ENCODE measurements at places on chromosomes 12 and 14.
A peak's percentile ranks its signal among the peaks of the same experiment; 100 is the strongest.

GRCh38 chr14:22553445-22553844 lies 35.6 kb downstream of the DAD1 start:
- peak; percentile 5 for DNase-seq

GRCh38 chr14:70407621-70408020 lies 9.3 kb downstream of the SYNJ2BP start:
- DNase-seq: no peak

DNA sequence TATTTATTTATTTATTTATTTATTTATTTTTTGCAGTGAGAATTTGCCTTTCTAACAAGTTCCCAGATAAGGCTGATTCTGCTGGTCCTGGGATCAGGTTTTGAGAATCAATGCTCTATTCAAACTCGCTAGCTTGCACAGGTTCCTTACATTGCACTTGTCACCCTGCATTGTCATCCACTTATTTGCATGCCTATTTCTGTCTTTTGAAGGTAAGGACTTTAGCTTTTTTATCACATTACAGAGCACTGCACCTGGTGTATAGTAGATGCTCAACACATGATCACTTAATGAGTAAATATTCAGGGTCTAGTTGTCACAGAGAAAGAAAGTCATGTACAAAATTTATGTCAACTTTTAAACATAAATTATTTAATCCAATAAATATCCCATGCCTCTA lies 219.7 kb upstream of the BTG1 start:
- no peak for DNase-seq

GRCh38 chr14:93395231-93395630 lies 35.5 kb upstream of the UNC79 start:
- no peak for DNase-seq

GRCh38 chr12:80087486-80088213 lies 11.7 kb upstream of the OTOGL start:
- DNase-seq: no peak

- peak; percentile 28 for DNase-seq
Observed at GRCh38 chr14:100237735-100238418, 1.1 kb upstream of the YY1 start.

DNA sequence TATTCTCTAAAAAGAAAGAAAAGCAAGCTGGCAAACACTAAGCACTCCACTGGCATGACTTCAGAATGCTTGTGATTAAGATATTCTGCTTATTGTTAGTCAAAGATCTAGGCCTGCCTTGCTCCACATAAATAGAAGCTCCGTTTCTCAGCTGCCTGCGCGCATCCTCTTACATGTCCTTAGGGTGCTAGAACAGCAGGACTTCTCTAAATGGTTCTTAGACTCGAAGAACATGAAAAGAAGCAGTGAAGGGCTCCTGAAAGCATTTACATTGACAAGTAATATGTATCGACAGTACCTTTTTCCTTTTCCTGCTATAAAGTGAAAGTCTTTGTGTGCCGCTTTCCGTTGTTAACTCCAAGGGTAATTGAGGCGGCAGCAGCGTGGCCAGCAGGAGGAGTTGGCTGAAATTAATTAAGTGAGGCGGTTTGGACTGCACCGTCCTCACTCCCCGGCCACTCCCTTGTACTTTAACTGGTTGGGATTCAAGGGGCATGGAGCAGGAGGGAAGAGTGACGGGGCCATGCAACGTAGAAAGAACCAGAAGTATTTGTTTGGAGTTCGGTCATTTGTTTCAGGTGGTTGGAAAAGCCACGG lies 34.2 kb upstream of the OTX2 start:
- no peak for DNase-seq

- DNase-seq: no peak
Observed at GRCh38 chr12:108273217-108273616, 65.9 kb downstream of the CMKLR1 start.

GRCh38 chr14:73788317-73788598 lies 63.4 kb upstream of the PTGR2 start:
- no peak for DNase-seq
